ENCODE measurements at places on chromosomes 5 and 9. TPM values are rescaled to one million over a fixed set of nuclear protein-coding genes. Genes with fewer than 3 reads are reported as not detected.

DNA sequence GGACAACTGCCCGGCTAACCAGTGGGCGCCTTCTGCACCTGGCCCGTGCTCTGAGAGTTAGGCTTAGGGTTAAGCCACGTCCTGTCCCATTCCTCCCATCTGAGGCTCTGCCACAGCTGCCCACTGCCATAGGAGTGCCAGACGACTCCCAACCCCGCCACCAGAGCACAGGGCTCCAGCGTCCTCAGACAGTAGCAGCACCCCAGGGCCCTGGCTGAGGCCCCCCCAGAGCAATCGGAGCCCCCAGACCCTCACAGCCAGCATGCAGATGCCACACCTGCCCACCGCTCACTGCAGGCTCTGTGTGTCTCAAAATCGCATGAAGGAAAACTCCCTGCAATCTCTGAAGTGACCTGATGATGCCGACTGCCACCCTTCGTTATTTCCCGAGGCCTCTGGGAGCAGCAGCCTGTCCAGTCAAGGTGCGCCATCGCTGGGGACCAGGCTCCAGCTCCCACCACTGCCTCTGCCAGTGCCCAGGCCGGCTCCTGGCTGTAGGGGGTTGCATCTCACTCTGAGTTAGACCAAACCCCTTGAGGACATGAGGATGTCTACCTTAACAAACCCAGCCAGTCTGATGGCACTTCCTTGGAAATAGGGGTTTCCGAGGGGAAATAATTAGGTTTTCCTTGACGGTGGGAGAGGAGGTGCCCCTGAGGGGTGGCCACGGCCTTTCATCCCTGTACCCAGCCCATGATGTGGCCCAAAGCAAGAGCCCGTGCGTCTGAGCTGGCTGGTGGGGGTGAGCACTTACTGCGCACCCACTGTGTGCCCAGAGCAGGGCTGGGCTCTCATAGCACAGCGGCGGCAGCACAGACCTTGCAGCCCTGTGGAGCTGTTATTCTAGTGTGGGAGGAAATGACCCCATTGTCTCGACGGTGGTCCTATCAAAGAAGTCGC lies 58.0 kb upstream of the RNF130 start:
- H3K27me3 ChIP-seq: peaks cover 7% of the 10 kb centered on the region
- H3K4me1 ChIP-seq: no peaks in the 10 kb centered on the region
- no peak overlapping the region for H3K27ac ChIP-seq
- DNase-seq: no peak

Gene HTR1A
- polyA plus RNA-seq: not detected

DNA sequence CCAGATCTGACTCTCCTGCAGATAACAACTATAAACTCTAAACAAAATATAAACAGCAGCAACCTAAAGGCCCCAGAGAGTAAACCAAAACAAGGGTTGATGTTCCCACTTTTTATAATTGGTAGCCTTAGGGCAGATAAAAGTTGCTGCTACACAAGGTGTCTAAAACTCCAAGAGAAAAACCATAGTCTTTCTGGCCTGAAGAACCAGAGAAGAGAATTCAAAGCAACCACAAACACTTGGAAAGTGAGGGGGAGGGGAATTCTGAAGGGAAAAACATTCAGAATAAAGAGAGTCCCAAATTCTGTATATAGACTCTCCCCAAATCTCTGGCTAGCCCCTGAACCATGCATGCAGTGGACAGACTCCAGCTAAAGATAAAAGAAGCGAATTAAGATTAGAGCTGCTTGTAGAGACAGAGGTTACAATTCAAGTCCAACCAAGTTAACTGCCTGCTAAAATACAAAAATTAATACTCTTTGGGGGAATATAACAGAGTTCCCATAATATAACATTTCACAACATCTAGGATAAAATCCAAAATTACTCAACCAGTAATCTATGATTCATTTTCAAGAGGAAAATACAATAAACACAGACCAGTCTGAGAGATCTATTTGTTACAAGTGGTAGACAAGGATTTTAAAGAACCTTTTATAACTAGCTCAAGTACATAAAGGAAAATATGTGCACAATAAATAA lies 37.5 kb upstream of the RGMB start:
- H3K36me3 ChIP-seq: no peaks in the 10 kb centered on the region
- no peaks in the 10 kb centered on the region for H3K27me3 ChIP-seq
- H3K4me3 ChIP-seq: no peak overlapping the region
- no peak for DNase-seq
- no peak overlapping the region for H3K27ac ChIP-seq

DNA sequence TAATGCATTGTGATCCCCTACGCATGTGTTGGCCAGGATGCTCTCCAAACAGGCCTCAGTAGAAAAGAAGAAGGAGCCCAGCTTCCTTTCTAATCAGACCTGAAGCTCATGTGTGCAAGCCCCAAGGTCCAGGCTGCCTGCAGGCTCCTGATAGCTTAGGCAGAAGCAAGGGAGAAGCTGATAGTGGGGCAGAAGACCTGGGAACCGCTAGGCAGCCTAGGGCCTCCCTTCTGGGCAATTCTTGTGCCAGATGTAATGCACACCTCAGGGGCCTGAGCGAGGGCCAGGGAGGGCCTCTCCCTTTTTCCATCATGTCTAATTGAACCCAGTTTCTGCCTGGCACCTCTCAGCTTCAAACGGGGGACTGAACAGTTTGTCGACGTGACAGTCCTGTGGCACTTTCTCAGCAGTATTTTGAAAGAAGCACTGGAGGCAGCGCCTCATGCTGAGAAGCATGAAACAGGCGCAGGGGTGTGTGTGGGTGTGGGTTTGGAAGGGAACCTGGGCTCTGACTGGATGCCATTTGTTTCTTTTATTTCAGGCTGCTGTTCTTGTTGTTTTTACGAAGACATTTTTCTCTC lies 212.8 kb downstream of the PIK3R1 start:
- H3K36me3 ChIP-seq: no peaks in the 10 kb centered on the region
- H3K4me3 ChIP-seq: no peak overlapping the region
- no peak for DNase-seq
- H3K27me3 ChIP-seq: no peaks in the 10 kb centered on the region
- no peak overlapping the region for H3K27ac ChIP-seq

DNA sequence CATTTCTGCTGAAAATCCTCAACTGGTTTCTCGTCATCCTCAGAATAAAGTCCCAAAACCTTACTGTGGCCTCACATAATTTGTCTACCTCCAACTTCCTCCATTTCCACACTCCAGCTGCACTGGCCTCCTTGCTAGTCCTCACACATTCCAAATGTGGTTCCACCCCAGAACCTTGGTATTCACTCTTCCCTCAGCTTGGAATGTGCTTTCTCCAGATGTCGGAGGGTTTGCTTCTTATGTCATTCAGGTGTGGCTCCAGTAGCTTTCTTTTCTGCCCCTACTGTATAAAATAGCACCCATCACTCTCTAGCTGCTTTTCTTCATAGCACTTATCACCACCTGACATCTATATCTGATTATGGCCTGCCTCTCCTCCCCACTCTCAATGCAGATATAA lies 102.5 kb upstream of the IFNK start:
- H3K27ac ChIP-seq: no peak overlapping the region
- no peaks in the 10 kb centered on the region for H3K4me1 ChIP-seq

- no peak for DNase-seq
- H3K36me3 ChIP-seq: no peaks in the 10 kb centered on the region
- no peak overlapping the region for H3K27ac ChIP-seq
- peaks cover 4% of the 10 kb centered on the region for H3K4me1 ChIP-seq
Observed at GRCh38 chr5:149961957-149962409, 1.4 kb downstream of the SLC26A2 start.

DNA sequence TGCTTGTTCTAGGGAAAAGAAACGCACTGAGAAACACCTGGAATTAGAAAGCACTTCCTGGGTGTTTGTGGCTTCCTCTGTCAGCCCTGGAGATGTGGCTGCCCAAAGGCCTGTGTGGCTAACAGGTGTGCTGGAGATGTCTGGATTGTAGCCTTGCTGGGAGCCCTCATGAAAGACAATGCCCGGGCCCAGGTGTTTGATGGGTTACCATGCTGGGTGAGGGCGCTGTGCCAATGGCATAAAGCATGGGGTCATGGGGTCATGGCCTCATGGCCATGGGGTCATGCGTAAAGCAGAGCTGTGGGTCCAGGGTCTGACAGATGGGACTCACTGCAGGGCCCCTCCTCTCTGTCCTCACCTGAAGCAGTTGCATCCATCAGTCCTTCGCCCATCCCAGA lies 21.6 kb downstream of the ANKRD33B start:
- no peak overlapping the region for H3K4me3 ChIP-seq
- DNase-seq: no peak
- H3K27ac ChIP-seq: no peak overlapping the region
- H3K4me1 ChIP-seq: no peaks in the 10 kb centered on the region
- no peaks in the 10 kb centered on the region for H3K36me3 ChIP-seq
- H3K27me3 ChIP-seq: no peaks in the 10 kb centered on the region

Gene TSC1
- polyA plus RNA-seq: 19.8 TPM

DNA sequence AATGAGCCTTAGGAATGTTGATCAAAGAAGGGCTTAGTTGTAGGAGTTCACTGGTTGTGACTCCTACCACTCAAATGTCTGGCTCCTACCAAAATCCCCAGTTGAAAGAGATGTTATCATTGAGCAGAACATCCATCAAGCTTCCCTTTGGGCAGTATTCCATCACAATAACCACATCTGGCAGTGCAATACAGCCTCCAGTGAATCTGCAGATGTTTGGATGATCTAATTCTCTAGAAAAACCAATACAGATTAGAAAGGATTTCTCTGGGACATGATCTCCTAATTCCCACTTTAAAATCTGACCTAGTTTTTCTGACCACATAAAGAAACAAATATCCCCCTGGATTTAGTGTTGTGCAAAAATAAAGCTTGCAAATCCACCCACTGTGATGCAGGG lies 81.6 kb downstream of the TMEM215 start:
- no peaks in the 10 kb centered on the region for H3K36me3 ChIP-seq
- DNase-seq: no peak
- no peak overlapping the region for H3K27ac ChIP-seq
- H3K27me3 ChIP-seq: no peaks in the 10 kb centered on the region
- no peaks in the 10 kb centered on the region for H3K4me1 ChIP-seq

GRCh38 chr9:129007035-129007765 lies 20.9 kb downstream of the SH3GLB2 start:
- H3K4me1 ChIP-seq: peaks cover 18% of the 10 kb centered on the region
- H3K4me3 ChIP-seq: no peak overlapping the region
- H3K27ac ChIP-seq: peak overlapping the region; percentile 65
- H3K27me3 ChIP-seq: no peaks in the 10 kb centered on the region

GRCh38 chr9:7341571-7341970 lies 458.0 kb downstream of the DMAC1 start:
- DNase-seq: no peak
- H3K4me1 ChIP-seq: peaks cover 6% of the 10 kb centered on the region
- no peak overlapping the region for H3K27ac ChIP-seq
- no peaks in the 10 kb centered on the region for H3K36me3 ChIP-seq
- no peak overlapping the region for H3K4me3 ChIP-seq

Gene HTR4
- 0.11 TPM for polyA plus RNA-seq

DNA sequence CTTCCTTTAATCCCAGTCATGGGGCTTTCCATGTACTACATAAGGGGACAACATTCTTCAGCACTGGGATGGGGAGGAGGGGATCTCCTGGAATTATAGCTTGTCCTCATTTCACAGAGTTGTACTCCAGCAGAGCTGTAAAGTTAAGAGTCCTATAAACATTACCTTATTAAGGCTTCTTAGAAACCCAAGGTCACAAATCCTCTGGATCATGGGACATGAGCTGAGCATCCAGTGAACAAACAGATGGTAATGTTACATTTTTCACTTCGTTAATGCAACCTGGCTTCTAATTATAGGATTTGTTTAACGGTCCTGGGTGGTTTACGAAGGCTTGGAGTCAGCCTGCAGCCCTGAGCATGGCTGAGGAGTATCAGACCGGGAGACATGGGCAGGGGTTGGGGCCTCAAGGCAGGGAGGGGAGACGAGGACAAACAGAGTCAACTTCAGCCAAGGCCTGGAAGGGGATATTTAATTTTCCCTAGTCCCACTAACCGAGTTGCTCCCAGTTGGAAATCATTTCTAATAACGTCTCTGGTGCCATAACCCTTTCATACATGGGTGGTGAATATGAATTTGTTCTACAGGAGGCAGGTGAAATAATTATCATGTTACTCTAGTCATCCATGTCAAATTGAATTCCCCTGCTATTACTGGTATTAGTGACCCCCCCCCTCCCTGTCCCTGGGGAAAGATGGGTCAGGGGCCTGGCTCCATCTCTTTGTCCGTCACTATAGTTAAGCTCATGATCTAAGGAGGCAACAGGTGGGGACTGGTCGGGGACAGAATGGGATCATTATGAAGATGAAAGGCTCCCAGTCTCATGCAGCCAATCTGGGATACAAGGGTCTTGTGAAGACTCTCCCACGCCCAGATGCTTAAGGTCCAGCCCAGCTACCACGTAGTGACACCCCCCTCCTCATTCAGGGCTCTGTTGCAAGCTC lies 10.7 kb upstream of the IL17B start:
- H3K36me3 ChIP-seq: no peaks in the 10 kb centered on the region
- peaks cover 59% of the 10 kb centered on the region for H3K4me1 ChIP-seq
- no peaks in the 10 kb centered on the region for H3K27me3 ChIP-seq
- no peak overlapping the region for H3K4me3 ChIP-seq
- DNase-seq: no peak

Gene SH3RF2
- 750 TPM for polyA plus RNA-seq

DNA sequence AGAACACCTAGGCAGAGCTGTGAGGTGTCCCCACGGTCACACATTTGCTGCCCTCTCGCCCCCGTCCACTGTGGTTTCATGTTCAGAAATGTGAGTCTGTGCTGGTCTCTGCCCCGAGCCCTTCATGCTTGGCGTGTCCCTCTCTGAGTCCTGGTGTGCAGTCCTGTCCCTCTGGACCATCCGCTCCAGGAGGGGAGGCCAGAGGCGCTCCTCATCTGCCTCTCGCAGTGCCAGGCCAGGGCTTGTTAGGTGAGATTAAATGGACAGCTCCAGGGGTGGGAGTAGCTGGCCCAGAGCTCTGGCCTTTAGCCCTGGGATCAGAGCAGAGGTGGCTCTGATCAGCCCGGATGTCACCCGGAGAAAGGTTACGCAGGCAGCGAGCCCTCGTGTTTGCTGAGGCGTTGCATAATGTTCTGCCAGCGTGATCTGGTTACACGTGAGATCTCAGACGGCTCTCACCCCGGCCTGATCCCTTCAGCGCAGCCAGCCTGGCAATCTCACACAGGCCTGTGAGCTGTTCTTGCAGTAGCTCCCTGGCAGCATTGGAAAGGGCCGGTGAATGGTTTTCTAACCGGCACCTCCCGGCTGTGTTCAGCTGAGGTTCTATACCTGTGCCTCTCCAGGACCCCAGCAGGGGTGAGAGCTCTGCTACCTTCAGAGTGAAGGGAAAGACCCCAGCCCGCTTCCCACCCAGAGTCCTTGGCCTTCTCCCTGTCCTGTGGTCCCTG lies 24.5 kb downstream of the PTGES2 start:
- peak; percentile 11 for DNase-seq
- H3K27me3 ChIP-seq: no peaks in the 10 kb centered on the region
- no peak overlapping the region for H3K4me3 ChIP-seq
- no peak overlapping the region for H3K27ac ChIP-seq
- peaks cover 36% of the 10 kb centered on the region for H3K4me1 ChIP-seq
- peaks cover 18% of the 10 kb centered on the region for H3K36me3 ChIP-seq

DNA sequence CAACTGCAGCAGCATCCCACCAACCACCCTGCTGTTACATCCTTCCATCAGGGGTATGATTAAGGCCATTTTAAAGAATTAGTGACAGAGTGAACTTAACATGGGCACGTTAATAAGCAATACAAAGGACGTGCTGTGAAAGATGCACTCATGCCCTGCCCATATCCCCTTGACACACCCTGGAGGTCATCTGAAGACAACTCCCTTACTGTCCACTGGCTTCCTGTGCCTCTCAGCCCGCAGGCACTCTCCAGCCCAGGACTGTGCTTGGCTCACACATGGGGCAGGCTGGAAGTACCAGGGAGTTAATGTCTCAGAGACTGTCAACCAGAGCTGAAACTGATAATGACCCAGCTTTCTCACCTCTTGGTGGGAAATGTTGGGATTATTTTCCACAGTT lies 81.8 kb downstream of the TRIM36 start:
- H3K36me3 ChIP-seq: no peaks in the 10 kb centered on the region
- DNase-seq: no peak
- no peaks in the 10 kb centered on the region for H3K4me1 ChIP-seq
- peaks cover 24% of the 10 kb centered on the region for H3K27me3 ChIP-seq

Gene DIMT1
- polyA plus RNA-seq: 9.0 TPM

Measured in heart left ventricle (tissue), 16 donors.